ENCODE measurements at places on chromosomes 7 and 10.
A peak's percentile ranks its signal among the peaks of the same experiment; 100 is the strongest.

DNA sequence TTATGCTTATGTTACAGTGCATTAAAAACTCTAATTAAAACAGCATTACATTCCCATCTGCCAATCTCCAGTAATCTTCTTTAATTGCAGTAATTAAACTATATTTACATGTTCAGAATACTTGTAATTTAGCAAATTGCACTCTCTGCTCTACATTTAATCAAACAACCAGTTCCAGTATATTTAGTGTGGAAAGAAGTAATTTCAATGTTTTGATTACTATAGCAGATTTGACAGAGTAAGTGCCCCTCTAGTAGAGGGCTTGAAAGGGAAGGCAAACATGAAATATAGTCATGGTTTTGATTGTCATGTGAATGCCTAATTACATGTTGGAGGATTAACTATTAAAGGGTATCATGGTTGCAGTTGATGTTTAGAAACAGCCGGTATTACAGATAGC lies 739.7 kb downstream of the AUTS2 start:
- no peak for DNase-seq

- DNase-seq: no peak
Measured at GRCh38 chr10:80252296-80252887, 37.1 kb downstream of the MAT1A start.

- DNase-seq: no peak
Measured at GRCh38 chr7:4703532-4703931, 21.4 kb downstream of the FOXK1 start.

DNA sequence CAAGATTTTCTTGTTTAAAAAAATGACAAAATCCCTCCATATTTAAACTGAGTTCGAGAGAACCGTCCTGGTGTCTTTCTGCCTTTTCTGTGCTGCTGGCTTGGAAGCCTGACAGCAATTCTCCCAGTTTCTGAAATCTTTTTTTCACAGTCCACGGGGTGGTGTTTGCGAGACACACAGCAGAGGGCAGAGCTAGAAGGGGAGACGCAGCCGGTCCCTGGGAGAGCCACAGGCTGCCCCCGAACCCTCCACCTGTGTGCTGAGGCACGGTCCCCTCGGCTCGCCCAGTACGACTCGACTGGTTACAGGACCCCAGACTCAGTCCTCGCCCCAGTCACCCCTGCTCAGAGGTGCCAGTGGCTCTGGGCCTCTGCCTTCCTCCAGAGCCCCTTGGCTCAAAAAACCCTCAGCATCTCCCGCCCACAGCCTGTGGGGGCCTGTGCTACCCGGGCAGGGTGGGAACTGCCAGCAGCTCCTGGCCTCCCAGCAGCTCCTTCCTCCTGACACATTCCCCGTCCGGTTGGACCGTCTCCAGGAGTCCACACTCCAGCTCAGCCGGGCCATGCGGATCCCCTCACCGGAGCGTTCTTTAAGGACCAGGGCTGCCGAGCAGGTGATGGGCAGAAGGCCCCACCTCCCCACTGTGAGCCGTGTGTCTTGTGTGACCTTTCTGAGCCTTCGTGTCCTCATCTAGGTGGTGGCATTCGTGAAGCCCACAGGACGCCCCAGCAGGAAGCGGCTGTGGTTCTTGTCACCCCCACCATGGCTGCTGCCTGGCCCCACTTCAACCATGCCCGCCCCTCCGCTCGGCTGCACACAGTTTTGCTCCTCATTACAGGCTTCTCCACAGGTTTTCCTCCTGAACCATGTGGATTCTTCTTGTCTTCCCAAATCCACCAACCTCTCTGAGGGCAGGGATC lies 52.3 kb upstream of the EN2 start:
- DNase-seq: no peak

DNA sequence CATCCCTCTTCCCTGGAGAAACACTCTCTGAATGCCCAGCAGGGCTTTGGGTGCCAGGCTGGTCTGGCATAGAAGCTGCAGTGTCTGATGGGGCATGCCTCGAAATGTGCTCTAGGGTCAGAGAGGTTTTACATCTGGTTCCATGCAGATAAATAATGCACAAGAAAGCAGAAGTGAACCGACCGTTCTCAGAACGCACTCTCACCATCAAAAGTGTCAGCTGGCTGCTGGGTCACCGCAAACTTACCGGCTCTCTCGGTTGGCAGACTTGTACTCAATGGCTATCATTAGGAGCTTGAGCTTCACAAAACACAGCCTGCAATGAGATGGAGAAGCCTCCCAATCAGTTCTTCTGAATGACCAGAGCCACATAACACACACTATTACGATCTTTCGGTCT lies 610.0 kb downstream of the KCNMA1 start:
- no peak for DNase-seq

- no peak for DNase-seq
Measured at GRCh38 chr7:143245123-143245522, 18.1 kb upstream of the GSTK1 start.

- DNase-seq: peak; percentile 55
Measured at GRCh38 chr7:130365511-130366441, 14.5 kb upstream of the CPA1 start.

DNA sequence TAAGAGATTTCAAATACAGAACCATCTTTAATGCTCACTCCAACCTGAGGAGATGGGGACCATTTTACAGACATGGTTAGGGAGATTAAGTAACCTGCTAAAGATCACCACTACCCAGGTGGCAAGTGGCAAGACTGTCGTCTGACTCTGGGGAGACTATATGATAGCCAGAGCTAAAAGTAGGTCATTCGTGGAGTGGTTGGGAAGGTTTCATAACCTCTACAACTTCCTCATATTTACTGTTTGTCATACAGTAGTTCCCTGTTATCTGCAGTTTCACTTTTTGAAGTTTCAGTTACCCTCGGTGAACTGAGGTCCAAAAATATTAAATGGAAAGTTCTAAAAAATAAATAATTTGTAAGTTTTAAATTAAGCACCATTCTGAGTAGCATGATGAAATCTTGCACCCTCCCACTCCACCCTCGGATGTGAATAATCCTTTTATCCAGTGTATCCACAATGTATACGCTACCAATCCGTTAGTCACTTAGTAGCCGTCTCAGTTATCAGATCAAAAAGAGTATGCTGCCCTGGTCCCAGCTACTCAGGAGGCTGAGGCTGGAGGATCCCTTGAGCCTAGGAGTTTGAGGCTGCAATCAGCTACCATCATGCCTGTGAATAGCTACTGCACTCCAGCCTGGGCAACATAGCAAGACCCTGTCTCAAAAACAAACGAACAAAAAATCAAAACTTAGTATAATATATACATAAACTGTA lies 14.9 kb upstream of the LGI1 start:
- no peak for DNase-seq

GRCh38 chr7:112537822-112538387 lies 57.1 kb downstream of the LSMEM1 start:
- no peak for DNase-seq

DNA sequence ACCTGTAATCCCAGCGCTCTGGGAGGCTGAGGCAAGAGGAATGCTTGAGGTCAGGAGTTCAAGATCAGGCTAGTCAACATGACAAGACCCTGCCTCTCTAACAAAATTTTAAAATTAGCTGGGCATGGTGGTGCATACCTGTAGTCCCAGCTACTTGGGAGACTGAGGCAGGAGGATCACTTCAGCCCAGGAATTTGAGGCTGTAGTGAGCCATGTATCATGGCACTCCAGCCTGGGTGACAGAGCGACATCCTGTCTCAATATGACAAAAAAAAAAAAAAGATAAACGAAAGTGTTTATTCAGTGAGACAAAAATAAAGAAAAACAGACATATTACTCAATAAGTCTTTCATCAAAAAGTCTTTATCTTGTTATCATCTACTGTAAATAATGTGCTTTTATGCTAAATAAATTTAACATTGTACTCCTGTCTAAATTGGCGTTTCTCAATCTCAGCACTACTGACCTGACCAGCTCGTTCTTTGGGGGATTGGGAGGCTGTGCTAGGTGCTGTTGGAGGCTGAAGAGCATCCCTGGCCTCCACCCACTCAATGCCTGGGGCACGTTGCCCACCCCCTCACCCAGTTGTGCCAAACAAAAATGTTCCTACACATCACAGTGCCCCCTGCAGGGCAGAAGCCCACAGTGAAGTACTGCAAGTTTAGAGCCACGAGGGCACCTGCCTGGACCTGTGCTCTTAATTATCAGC lies 57.7 kb downstream of the NCAPG2 start:
- DNase-seq: no peak

Measured in GOT3 (cell line).